ENCODE measurements at places on chromosomes 5 and 9.

GRCh38 chr9:92097997-92098482, 17.2 kb downstream of the SPTLC1 start:
- peak; percentile 78 for DNase-seq

GRCh38 chr9:107653263-107653821, 163.8 kb upstream of the KLF4 start:
- DNase-seq = no peak

- DNase-seq = no peak
These were observed 14.3 kb downstream of the SYK start for GRCh38 chr9:90815944-90816357.

- DNase-seq = no peak
These were observed 12.0 kb downstream of the INIP start for GRCh38 chr9:112705768-112706427.
